ENCODE measurements at places on chromosomes 3 and 15.

DNA sequence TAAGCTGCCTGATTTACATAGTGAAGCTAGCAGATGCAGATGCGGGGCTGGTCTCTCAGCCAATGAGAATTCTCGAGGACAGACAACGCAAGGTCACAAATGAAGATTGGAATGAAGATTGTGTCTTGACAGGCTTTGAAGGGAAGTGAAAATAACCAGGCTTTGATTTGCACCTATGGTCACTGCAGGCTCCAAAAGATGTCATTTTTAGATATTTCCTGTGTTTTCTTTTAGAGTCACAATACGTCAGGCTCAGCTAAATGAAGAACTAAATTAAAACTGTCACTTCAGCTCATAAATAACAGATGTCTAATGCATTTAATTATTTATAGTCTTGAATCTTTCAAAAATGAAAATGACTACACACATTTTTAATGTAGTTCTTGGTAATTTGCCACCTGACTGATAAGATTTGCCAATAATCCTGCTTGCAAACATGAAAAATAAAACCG is 99.5 kb downstream of the SQOR start:
- DNase-seq = no peak

DNA sequence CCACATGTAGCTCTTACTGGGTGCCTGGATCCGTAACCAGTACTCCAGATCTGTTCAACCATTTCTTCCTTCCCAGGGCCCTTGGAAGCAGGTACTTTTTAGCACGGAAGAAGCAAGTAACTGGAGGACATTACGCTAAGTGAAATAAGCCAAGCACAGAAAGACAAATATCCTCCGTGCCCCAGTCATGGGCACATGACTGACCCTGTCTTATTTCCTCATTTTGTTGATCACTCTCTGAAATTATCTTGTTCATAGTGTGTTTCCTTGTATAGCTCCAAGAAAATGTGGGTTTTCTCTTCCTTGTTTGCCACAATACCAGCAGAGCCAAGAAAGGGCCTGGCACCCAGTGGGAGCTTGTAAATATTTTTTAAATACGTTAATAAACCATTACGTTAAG is 32.2 kb upstream of the MTMR14 start:
- DNase-seq = no peak

GRCh38 chr3:154430014-154430413 is at the start of gene GPR149:
Gene GPR149, minus strand, starts transcription at chr3:154430190. Its CDS starts 575 bp downstream, at chr3:154429615.
- no peak for DNase-seq

GRCh38 chr3:131957511-131957910 is 77.3 kb downstream of the CPNE4 start:
- no peak for DNase-seq

DNA sequence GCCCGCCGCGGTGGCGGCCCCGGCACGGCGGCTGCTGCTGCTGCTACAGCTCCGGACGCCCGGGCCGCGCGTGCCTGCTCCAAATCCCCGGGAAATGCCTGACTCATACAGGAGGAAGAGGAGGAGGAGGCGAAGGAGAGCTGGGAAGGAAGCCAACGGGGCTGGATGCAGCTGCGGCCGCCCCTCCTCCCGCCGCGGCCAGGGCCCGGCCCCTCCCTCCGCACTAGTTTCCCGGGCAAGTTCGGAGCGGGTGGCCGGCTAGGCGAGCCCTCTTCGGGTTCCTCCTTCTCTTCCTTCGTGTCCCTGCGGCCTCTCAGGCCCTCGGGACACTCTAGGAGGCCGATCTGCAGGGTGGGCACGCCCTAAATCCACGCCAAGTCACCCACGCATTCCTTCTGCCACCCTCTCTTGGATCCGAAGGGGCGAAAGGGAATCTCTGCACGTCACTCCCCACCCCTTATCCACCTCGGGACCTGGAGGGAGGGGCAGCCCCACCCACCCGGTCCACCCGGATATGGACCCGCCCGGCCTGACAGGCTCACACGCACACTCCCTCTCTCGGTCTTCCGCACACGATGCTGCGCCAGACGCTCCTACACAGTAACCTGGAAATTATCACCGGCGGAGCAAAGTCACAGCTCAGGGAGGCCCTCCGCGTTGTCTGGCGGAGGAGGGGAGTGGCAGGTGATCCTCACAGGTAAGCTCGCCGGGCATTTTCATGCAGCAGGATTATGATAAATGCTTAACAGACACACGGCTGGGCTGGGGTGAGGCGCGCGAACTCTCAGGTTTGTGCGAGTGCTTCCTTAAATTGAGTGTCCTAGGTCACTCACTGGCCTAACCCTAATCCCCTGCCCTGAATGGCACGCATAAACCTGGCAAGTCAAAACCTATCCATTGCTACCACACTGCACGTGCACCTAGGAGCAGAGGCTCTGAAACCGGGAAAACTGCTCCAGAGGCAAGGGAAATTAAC is at the start of the genes OSBPL10 and ZNF860:
Gene OSBPL10 (minus strand): TSS at position 57 of the 976 bp plus-strand sequence. CDS start 83 bp downstream, outside the sequence.
Gene ZNF860 (plus strand): TSS at position 545 of the 976 bp plus-strand sequence. CDS start 7,330 bp downstream, outside the sequence.
- DNase-seq = peak; percentile 60

DNA sequence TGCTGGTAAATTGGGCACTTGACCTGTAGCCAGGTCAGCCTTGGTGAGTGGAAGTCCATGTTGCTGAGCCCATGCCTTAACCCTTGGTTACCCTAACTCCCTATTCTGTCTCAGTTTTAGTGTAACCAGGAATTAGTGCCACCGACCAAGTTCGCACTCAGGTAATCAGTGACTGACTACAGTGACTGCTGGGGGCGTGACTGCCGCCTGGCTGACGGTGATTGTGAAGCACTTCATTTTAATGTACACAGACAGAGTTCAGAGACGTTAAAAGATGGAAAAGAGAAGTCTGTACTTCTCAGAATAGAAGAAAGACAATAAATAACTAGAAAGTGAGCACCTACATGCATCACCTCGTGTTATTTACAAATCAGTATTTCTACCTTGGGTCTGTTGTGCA is 17.3 kb downstream of the CFAP161 start:
- DNase-seq = no peak

Measured in BJ (cell line).